ENCODE measurements at places on chromosomes 12 and 14.

GRCh38 chr14:36086629-36087395 is 89.7 kb downstream of the PTCSC3 start:
- DNase-seq, result no peak

DNA sequence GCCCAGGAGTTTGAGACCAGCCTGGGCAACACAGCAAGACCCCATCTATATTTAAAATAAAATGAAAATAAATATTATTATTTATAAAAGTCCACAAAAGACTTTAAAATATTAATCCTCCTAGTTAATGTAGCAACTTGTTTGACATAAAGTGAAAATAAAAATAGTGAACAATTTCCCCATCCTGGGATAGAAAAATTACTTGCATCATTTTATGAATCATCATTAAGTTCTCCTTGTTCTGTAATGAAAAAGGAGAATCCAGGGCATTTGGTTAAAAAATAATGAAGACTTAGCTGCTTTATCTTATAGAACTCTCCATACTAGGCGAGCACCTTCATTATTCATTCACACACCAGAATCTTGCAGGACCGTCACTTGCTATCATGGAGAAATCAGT is 66.1 kb downstream of the ELK3 start:
- DNase-seq, result no peak

GRCh38 chr12:7797698-7798398 is 8.6 kb downstream of the NANOG start:
- peak; percentile 11 for DNase-seq

- peak; percentile 92 for DNase-seq
Measured at GRCh38 chr12:120761519-120761934, 35.9 kb downstream of the ACADS start.

GRCh38 chr12:88391556-88391955 is 188.7 kb downstream of the KITLG start:
- peak; percentile 71 for DNase-seq
